ENCODE measurements at places on chromosomes 5 and 9.

- no peak for DNase-seq
Observed at GRCh38 chr5:95599252-95599651, 20.6 kb upstream of the GPR150 start.

DNA sequence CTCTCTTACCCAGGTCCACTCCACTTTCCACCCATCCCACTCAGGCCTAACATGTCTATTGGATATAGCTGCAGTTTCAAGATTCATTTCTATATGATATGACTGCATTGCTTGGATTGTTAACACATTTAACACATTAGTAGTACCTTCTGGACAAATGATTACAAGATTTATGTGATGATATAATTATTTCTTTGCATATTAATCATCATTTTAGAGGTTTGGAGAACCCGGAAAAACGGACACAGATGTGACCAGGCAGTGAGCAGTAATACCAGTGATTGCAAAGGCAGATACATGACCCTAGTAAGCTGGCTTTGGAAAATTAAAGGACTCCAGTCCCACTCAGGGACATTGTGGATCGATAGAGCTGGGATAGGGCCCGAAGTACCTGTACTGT, 103.8 kb downstream of the PRR16 start:
- DNase-seq, result no peak

GRCh38 chr5:34695275-34696027, 39.3 kb downstream of the RAI14 start:
- no peak for DNase-seq

GRCh38 chr9:7186175-7186574, 428.4 kb downstream of the KDM4C start:
- no peak for DNase-seq

GRCh38 chr5:147431586-147431985, 78.3 kb downstream of the DPYSL3 start:
- DNase-seq, result no peak

DNA sequence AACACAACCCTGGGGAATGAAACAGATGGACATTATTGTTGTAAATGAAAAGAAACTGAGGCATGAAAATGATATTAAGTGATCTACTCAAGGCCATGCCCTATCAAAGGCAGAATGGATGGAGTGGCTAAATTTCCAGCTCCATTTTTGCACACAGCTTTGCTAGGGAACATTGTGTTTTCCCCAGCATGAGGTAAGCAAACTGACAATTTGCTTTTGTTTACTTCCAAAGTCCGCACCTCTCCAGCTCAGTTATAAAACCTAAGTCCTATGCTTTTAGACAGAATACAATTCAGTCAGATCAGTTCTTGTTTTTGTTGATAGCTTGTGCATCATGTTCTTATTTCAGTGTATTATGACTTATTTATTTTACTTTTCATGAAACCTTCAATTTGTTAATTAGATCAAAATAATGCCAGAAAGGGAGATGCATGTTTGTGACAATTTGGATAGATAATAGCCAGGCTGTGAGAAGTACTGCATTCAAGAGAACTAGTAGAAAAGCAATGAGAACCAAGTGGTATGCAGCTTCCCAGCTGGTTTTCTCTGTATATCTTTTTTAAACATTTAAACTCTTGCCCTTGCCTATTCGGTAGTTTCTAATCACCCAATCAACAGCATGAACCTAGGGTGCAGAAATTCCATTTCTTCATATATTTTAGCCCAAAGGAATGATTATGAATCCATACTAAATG, 380.8 kb downstream of the SPATA31D1 start:
- no peak for DNase-seq

- DNase-seq, result no peak
Observed at GRCh38 chr9:132630116-132630515, 39.7 kb downstream of the DDX31 start.

DNA sequence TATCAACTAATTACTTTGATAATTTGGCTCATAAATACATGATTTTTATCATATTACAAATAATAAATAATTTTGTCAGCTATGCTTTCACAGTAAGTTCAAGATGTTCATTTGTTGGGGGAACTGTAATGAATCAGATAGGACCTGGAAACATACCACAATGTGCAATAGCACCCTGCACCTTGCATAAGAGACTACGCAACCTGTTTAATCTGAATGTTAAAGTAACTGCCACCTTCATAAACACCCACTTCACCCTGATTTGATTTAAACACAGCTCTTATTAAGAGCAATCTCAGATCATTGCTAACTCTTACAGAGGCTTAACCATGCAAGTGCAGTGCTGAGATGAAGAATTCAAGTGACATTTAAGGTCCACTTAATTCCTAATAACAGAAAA, 69.1 kb upstream of the GABRA1 start:
- no peak for DNase-seq

GRCh38 chr5:25573691-25574090, 928.9 kb upstream of the CDH10 start:
- DNase-seq, result no peak

- no peak for DNase-seq
Observed at GRCh38 chr5:65749956-65750355, 28.0 kb downstream of the NLN start.

DNA sequence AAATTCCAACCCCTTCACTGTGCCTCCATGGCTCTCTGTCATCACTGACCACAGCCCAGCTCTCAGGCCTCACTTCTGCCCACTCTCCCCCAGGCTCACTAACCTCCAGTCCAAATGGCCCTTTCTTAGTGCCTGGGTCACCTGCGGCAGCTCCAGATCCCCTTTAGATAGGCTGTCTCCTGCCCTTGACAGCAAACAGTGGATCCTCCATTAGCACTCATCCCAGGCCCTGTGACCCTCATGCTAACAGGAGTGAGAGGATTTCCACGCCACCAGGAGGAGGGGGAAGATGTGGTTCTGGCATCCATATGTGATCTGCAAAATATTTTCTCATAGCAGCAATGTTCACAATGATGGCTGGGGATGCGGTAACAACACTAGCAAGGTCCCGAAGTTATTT, 139.4 kb downstream of the DCP2 start:
- no peak for DNase-seq

DNA sequence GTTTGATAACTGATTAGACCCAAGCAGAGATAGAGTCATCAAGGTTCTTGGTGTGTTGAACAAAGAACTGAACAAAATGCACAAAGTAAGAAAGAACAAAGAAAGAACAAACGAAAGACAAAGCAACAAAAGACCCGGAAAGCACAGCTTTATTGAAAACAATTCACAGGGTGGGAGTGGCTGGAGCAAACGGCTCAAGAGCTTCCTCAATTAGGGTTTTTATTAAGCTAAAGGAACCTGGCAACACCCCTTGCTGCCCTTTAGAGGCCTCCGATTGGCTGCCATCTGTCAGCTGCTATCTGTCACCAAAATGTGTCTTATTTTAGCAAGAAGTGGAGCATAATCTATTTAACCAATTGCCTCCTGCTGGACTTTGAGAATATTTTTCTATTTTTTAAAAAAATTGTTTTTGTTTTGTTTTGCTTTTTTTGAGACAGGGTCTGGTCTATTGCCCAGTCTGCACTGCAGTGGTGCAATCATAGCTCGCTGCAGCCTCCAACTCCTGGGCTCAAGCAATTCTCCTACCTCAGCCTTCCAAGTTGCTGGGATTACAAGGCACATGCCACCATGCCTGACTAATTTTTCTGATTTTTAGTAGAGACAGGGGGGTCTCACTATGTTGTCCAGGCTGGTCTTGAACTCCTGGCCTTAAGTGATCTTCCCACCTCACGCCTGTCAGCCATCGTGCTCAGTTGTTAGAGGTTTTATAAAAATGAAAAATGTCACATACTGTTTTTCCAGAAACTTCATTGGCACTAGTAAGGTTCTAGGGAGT, 7.7 kb upstream of the ABO start:
- no peak for DNase-seq

DNA sequence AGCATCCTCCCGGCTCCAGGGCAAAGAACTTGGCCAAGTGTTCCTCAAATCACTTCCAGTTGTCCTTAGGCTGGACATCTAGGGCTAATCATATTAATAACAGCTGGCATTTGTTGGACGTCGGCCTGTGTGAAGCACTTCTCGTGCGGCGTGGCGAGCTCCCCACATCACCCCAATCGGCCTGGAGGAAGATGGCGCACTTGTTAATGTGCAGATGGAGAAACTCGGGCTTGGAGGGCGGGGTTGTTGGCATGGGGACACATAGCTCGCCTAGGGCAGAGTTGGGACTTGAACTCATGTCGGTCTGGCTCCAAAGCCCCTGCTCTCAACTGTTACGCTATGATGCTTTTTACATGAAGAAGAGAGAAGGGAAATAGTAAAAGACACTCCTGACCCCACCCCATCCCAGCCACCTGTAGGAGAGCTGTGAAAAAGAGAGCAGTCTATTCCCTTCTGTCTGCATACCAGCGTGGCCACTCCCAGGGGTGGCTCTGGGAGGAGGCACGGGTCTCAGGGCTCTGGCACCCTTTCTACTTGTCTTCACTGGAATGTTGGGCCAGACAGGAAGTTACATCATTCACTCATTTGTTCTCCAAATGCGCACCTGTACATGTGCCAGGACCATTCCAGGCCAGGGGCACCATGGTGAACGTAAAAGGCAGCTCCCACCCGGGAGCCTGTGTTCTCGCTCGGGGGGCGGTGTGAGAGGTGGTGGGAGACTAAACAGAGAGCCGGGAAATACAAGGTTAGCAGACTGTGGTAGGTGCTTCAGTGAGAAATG, 12.8 kb upstream of the NUP214 start:
- no peak for DNase-seq

DNA sequence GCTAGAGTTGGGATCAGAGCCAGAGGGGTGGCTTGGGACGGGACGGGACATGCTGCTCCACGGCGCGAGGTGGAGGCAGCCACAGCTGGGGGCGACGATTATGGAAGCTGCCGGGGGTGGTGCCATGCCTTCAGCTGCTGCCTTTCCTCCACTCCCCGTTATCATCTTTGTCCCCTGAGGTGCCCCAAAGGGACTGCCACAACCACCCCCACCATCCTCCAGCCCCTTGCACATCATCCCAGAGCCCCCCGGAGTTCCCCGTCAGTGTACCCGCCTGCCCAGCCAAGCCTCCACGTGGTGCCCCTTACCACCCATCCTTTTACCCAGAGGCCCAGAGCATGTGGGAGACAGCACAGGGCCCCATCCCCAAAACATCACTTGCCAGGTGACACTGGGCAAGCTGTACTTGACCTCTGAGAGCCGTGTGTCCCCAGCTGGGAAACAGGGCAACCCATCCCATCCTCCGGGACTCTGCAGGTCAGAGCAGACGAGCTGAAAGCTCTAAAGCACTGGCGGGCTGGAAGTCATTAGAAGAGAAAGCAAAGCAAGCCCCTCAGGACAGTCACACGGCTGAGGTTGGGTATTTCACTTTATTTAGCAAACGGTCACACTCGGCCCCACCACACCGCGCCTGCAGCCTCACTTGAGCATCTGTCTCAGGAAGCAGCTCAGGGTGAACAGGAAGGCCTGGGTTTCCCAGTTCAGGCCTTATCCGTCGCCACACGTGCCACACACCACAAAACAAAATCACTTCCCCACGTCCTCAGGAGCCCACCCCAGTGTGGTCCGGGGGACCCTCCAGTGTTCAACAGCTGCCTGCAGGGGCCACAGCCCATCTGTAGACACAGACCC, 19.5 kb upstream of the MXD3 start:
- DNase-seq, result no peak

DNA sequence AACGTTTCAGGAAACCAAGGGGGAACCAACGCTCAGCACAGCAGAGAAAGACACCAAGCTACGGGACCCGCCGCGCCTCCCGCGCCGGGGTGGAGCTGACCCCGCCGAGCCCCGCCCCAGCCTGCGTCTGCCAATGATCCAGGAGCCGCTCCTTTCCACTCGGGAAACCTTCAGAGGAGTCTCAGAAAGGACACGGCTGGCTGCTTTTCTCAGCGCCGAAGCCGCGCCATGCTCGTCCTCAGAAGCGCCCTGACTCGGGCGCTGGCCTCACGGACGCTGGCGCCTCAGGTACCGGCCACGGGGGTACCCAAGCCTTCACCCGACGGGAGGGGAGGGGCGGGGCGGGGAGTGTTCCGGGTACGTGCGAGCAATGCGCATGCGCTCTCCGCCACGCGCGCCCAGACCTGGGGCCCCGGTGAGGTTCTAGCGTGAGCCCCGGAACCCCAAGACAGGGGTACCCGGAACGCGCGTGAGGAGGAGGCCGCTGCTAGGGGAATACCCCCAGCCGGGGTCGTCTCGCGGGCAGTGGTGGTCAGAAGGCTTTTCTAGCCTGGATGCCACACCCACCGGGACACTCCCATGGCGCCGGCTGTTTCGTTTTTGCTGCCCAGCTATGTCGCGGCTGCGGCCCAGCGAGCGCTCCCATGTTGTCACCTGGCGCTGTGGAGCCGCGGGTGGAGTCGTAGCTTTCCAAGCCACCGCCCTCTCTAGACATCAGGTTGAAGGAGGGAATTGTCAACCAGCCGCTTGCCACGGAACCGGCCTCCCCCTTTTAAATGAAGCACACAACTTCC, at the start of gene NIPSNAP3A:
TSS of gene NIPSNAP3A (plus strand) at position 119 of the 794 bp plus-strand sequence. CDS start at position 229, 110 bp downstream.
- peak; percentile 77 for DNase-seq

DNA sequence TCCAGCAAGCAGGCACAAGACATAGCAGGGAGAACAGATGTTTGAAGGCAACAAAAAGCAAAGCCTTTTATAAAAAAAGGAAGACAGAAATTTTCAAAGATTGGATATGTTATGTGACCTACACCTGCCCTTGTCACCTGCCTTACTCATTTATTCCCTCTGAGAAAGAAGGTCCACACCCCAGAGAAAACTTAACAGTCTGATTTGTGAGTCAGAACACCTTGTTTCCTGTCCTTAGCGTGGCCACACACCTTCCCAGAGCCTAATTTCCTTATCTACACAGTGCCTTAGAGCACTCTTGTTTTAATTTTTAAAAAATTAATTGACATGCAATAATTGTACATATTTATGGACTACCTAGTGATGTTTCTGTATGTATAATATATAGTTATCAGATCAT, 419.0 kb upstream of the DAB2 start:
- no peak for DNase-seq

DNA sequence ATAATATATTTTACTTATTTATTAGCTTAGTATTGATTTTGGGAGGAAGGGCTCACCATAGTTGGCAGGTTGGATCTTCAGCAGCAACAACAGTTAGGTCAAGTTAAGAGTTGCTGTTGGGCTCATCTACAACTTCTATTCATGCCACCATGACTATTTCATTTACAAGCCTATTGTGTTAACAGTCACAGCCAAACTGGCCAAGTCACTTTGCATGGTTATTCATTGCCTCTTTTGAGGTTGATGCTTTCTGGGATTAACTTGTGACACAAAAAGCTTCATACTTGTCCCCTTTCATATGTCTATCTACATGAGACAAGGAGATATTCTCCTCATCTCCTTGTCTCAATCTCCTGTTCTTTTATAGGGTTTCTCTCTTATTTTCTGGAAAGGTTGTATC, 98.3 kb downstream of the WDR70 start:
- DNase-seq, result no peak
